ENCODE measurements at places on chromosomes 7 and 10.

DNA sequence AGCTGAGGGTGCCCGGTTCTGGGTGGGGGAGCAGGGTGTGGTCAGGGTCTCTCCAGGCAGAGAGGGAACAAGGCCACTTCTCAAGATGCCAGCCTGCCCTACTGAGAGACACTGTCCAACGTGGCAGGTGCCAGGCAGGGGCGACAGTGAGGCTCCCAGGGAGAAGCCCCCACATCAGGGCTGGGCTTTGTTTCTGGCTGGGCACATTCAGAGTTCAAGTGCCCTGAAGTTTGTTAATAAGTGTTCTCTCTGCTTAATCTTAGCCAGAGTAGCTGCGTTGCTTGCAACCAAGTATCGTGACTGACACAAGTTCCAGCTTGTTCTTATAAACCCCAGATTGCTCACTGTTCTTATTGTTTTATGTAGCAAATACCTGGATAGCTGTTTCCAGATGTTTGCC lies 21.8 kb downstream of the FOXL3 start:
- no peak for DNase-seq

- no peak for DNase-seq
These were observed 179.4 kb upstream of the SLC25A13 start for GRCh38 chr7:96501318-96501717.

- no peak for DNase-seq
These were observed 48.9 kb downstream of the PARD3 start for GRCh38 chr10:34766266-34766600.

DNA sequence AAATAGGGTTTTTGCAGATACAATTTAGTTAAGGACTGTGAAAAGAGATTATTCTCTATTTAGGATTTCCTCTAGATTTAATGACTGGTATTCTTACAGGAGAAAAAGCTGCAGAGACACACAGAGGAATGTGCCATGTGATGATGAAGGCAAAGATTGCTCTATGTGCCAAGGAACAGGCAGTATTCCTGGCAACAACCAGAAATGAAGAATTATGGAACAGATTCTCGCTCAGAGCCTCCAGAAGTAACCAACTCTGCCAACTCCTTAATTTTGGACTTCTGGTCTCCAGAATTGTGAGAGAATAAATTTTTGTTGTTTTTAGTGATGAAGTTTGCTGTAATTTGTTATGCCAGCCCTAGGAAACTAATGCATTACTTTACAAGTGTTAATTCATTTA lies 307.6 kb upstream of the SEMA3A start:
- no peak for DNase-seq

Data from activated CD4-positive, CD25-positive, alpha-beta regulatory T cell treated with anti-CD3 and anti-CD28 coated beads, Interleukin-2, amount 50 U/mL, for 72 hours (primary cell).